ENCODE measurements at places on chromosomes 1 and 21.

- no peak for DNase-seq
These were observed 54.3 kb upstream of the ERO1B start for GRCh38 chr1:236336084-236336483.

DNA sequence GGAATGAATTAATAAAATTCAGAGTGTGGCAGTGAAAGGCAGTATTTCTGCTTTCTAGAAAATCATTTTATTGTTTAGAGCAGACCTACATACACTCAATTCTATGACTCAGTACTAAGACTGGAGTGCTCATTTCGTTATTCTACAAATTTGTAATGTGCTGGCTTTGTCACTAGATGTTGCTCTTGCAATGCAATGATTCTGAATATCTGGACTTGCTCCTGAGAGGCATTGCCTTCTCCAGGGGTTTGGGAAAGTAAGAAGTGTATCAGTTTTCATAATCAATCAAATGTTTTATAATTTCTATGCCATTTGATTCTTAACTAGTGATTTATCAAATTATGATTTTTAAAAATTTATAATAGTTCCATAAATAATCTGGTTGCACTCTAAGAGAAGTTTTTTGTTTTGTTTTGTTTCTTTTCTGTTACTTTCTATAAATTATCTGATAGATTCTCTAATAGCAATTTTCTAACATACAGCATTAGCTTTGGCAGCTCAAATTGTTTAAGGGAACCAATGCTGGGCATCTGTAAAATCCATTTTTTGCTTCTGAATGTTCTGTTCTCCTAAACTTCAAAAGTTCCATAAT, 280.5 kb upstream of the SGIP1 start:
- no peak for DNase-seq

DNA sequence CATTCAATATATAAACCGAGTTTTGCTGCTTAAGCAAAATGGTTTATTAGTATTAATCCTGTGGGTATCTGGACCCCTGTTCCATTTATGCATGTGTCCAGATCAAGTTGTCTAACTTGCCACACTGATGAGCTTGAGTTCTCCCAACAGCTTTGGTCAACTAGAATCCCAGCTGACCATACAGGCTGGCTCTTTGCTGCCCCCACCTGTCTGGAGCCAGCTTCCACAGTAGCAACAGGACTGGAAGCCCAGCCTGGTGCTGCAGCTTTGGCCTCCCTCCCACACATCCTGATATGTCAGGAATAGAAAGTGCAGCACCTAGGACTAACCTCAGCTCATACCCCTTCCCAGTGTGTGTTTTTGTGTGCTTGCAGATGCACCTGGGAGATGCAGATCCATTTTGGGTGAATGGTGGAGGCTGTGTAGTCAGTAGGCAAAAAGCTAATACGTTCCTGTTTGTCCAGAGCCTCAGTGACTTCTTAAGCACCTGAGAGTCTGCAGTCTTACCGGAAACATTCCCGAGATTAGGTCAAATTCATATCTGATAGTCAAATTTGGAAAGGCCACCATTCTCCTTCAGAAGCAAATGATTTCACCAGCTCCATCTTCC, 40.9 kb upstream of the BEND5 start:
- DNase-seq, result no peak

DNA sequence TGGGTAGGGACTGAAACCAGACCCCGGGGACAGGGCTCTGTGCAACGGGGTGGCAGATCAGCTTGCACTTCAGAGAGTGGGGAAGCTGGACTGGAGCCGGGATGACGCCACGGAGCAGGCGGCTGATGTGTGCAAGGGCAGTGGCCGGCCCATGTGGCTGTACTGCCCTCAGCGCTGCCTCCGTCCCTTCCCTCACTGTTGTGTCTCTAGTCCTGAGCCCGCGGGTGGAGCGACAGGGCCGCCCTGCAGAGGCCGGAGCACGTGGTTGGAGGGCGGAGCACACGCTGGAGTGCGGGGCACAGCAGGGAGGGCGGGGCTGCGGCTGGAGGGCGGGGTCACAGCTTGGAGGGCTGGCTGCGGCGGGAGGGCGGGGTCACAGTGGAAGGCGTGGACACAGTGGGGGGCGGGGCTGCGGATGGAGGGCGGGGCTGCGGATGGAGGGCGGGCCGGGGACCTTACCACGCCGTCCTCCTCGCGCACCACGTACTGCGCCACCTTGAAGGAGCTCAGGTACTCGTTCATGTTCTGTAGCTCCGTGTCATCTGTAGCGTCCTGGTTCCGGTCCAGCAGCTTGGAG, 52.4 kb downstream of the CHD5 start:
- no peak for DNase-seq

- DNase-seq, result no peak
These were observed 16.1 kb downstream of the UBIAD1 start for GRCh38 chr1:11289064-11289463.

- peak; percentile 73 for DNase-seq
These were observed 58.4 kb upstream of the TENT5B start for GRCh38 chr1:27071049-27071416.

DNA sequence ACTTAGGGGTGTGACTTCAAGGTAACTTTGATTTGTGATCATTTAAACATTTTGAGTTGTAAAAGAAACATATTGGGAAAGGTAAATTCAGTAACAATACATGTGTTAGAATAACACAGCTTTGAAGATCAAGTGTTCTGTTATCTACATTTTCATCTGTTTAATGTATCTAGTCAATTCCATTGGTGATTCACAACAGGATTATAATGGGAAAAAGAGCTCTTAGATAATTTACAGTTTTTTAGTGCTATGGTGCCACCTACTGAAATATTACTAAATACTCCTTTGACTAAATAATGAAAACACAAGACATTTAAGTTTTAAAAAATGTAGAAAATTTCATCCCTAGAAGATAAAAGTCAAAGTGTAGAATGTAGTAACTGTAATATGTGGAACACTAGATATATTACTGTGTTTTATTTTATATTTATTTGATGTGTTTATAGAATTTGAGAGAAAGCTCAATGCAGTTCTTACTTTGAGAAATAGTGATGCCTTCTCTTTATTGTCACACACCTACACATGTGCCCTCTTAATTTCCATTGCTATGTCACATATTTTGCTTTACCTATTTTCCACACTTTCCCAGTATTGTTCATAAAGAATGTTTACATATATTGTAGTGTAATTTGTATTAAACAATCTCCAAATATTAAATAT, 47.4 kb downstream of the PTPRC start:
- no peak for DNase-seq

DNA sequence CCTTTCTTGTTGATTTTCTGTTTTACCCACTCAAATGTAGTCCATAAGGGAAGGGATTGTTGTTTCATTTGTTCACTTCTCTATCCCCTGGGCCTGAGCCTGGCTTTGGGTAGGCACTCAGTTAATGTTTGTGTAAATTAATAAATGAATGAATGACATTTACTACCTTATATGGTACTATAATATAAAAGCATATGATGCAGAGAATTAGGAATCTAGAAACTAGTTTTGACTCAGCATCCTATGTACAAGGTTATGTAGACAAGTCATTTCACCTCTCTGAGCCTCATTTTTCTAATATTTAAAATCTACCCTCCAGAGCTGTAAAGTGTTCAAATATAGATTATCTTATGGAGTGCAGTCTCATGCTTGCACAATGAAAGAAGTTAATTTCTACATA, 68.9 kb upstream of the S1PR1 start:
- no peak for DNase-seq

DNA sequence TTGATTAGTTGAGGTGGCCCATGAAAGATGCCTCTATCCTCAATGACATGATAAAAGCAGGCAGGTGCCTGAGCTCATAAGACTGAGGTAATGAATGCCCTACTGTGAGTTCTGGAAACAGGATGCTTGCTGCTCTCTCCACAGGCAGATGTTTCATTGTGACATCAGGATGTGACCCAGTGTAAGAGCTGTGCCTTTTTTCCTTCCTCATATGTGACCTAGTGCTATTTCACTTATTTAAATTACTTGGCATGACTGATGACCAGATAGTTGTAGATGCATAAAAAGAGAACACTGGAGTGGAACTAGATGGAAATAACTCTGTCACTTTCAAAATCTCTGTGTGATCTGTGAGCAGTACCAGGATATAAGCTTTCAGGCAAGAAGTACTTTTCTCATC, 31.9 kb downstream of the KIF14 start:
- no peak for DNase-seq

- DNase-seq, result no peak
These were observed 53.4 kb downstream of the GALNT2 start for GRCh38 chr1:230120289-230120920.

DNA sequence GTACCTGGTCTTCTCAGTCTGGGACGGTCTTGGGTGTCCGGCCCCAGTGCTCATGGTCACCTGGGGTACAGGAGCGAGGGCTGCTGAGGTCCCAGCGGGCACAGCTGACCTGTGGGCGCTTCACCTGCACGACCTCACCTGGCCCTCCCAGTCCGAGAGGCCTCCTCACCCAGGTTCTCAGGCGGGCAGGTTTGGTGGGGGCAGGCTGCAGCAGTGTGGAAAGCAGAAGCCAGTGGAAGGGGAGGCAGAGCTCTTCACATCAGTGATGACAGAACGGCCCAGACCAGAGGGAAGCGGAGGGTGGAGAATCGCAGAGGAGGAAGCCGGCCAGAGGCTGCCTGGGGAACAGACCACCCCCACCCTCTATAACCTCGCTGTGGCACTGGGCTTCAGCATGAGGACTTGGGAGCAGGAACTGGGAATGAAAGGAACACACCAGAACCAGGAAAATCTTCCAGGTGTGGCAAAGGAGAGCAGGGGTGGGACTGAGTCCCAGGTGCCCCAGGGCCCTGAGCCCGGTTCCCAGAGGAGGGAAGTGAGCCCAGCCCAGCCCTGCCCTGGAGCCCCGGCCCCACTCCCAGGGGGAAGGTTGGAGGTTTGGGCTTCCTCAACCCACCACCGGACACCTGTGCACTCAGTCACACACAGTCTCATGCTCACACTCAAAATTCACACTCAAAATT, 265.2 kb upstream of the VAMP3 start:
- DNase-seq, result no peak

- no peak for DNase-seq
These were observed 23.0 kb downstream of the LRRC8B start for GRCh38 chr1:89547563-89548116.

DNA sequence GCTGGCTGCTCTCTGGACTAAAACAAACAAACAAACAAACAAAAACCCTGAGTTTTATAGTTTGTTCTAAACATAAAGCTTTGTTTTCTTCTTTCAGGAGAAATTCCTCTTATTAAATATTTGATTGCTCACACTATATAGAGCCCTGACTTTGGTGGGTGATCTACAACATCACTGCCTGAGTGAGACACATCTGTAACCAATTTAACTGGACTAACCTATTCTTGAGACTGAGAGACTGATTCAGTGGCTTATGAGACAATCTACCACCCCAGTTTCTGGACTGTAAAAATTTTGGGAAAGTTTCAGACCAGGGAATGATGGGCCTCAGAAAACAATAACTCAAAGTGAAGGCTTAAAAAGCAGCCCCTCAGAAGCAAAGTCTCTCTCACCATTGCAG, 537.0 kb downstream of the NEGR1 start:
- DNase-seq, result no peak

- DNase-seq, result no peak
These were observed 62.3 kb downstream of the GON4L start for GRCh38 chr1:155794605-155795245.

DNA sequence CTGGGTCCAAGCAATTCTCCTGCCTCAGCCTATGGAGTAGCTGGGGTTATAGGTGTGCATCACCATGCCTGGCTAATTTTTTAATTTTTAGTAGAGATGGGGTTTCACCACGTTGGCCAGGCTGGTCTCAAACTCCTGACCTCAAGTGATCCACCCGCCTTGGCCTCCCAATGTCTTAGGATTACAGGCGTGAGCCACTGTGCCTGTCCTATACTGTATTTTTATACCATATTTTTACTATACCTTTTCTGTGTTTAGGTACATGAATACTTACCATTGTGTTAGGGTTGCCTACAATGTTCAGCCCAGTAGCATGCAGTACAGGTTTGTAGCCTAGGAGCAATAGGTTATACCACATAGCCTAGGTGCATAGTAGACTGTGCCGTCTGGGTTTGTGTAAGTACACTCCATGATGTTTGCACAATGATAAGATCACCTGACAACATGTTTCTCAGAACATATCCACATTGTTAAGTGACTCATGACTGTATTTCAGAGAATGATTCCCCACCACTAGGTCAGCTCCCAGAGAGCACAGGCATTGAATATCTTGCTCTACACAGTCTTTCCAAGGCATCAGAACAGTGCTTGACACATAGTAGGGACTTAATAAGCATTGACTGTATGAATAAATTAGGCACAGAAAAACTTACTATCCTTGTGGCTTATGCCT, 6.0 kb upstream of the CITED4 start:
- DNase-seq, result no peak

- DNase-seq, result no peak
These were observed 28.5 kb downstream of the CAMK1G start for GRCh38 chr1:209611771-209612570.

- DNase-seq, result no peak
These were observed 488 bp downstream of the DBT start for GRCh38 chr1:100249155-100249536.

DNA sequence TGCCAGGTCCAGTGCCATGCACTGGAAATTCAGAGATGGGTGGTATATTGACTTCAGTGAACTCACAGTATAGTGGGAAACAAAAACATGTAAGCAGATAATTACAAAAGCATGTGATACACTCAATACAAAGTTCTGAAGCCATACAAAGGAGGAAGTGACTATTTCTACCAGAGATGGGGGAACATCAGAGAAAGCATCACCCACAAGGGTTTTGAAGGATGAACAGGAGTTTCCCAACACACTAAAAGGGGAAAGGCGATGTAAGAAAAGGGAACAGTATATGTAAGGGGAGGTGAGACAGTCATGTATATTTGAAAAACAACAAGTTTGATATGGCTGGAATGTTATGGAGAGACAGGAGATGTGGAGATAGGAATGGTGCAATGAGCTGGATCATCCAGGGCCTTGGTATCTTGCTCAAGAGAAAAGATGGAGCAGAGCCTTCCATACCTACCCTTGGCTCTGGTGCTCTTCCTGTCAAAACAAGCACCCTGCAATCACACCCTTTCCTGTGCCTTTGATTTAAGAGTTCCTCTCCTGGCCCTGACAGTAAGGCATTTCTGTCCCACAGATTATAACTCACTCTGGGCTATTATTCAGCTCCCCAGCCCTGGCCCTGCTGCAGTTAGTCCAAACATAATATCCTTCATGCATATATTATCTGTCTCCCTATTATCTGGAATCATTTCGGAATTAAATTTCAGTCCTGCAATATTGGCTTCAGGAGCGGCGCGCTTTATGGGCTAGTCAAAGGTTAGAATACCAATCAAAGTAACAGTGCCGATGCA, 60.5 kb downstream of the DMAP1 start:
- DNase-seq, result no peak

DNA sequence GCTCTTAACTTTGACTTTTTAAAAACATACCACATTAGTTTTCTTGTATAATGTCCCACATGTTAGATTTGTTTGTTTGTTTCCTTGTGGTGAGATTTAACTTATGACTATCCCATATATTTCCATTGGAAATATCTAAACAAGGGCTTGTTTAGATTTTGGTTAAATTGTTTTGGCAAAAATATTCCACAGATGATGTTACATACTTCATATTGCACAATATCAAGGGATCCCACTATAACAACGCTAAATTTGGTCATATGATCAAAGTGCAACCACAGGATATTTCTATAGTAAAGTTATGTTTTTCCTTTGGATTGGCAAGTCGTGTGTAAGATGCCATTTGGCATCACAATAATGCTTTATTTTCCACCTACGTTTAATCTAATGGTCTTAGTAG, 396.7 kb downstream of the TGFB2 start:
- no peak for DNase-seq

- DNase-seq, result no peak
These were observed 11.8 kb upstream of the MARK1 start for GRCh38 chr1:220516014-220516721.

All from cerebellar nuclear complex (tissue), 1 donor.